ENCODE measurements at places on chromosomes 11 and 22.

DNA sequence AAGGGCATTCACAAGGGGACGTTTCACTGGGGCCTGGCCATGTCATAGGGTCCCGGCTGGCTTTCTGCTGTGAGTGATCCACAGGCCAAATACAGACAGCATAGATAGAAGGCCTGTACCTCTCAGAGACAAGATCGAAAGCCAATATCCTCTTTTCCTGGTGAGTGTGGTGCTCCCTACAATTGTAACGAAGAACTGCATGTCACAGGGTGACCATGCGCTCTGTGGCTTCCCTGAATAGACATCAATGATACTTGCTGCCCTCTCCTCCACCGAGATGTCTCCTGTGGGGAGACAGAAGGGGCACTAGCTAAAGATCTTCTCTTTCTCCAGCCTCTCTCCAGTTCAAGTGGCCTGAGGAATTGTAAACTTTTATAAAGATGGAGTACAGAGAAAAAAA, 226.1 kb upstream of the POU2AF2 start:
- no peak for DNase-seq

- no peak for DNase-seq
Measured at GRCh38 chr22:23912293-23912903, 18.2 kb downstream of the MIF start.

DNA sequence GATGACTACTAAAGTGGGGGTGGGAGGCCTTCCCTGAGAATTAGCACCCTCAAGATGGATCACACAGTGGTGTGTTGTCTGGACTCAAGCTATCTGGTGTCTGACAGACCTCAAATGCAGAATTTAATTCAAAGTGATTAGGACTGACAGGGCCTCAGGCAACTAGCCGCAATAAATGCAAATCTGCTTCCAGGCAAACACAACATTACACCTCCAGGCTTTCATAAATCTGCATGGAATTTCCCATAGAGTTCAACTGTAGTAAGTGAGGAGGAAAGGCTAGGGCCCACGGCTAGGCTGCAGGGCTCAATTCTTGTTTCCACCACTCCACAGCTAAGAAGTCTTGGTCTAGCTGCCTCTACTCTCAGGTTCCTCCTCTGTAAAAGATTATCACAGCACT, 331.4 kb downstream of the LARGE1 start:
- no peak for DNase-seq

- DNase-seq: no peak
Measured at GRCh38 chr22:40594924-40595323, 41.6 kb downstream of the MRTFA start.

DNA sequence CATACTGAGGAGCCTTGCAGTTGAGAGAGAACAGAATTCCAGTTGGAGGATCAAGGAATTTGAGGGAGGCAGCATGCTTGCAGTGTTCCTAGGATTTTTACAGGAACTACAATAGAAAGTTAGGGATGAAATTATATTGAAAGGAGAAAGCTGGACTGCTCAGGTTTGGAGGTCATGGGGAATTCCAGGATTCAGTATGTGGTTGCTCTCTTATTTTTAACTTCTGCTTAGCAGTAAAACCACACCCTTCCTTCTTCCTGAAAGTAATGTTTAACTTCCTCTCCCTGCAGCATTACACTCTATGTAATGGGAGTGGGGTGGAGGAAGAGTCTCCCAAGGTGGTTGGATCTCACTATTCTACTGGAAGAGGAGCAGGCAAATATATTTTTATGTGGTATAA, 31.3 kb downstream of the CTNND1 start:
- no peak for DNase-seq
